ENCODE measurements at places on chromosomes 1 and 21.

GRCh38 chr1:41230656-41231055 is 11.4 kb downstream of the SCMH1 start:
- DNase-seq: no peak

GRCh38 chr1:43274125-43274803 is 4.5 kb downstream of the TMEM125 start:
- DNase-seq: no peak

DNA sequence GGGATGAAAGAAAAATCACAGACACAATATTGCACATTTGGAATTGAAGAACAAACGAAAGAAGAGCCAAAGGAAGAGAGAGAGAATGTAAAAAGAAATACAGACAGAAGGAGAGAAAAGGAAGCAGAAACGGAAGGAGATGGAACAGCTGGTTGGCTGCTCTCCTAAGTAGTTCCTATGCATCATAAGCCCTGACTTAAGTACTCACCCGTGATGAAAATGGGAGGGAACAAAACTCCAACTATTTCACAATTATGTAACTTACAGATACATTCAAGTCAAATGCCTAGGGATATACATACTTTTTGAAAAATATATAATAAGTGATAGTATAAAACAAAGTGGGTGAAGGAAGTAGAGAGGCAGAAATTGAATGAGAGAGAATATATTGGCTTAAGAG is 88.5 kb downstream of the TTLL7 start:
- no peak for DNase-seq

DNA sequence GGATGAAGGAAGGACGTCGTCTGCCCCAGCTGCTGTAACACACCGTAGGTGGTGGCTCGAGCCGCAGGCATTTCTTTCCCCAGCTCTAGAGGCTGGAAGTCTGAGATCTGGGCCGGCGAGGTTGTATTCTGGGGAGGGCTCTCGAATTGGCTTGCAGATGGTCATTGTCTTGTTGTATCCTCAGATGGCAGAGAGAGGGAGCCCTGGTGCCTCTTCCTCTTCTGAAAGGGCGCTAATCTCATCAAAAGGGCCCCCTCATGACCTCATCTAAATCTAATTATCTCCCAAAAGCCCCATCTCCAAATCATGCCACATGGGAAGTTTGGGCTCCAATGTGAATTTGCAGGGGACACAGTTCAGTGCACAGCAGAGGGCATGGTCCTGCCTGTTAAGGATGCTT is 109.0 kb downstream of the SIK1 start:
- DNase-seq: no peak

GRCh38 chr1:187629075-187629474 is 800.3 kb downstream of the PLA2G4A start:
- DNase-seq: no peak

DNA sequence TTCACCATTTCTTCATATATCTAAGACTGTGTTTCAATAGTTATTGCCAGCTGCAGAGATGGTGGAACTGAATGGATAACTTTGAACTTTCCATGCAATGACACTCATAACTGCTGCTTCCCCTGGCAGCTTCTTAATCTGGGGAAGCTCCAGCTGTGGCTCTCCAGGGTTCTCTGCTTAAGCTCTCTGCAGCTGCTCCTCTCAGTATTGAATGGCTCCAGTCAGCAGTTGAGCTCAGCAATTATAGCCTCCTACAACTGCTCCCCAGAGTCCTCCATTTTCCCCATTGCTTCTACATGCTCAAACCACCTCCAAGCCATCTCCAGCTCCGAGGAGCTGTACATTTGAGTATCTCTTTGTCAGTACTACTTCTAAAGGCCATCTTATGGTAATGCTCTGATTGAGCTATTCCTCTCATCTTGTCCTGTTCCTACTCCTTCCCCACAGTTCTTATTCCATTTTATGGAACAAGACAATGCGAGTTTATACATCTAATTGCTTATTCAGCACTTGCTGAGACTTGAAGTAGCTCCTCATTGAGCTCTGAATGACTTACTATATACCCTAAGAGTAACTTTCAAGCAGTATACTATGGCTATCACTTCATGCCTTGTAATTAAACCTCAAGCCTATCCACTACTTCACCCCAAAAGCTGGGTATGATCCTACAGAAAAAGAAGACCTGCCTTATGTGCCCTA is 362.4 kb downstream of the NEGR1 start:
- DNase-seq: no peak

DNA sequence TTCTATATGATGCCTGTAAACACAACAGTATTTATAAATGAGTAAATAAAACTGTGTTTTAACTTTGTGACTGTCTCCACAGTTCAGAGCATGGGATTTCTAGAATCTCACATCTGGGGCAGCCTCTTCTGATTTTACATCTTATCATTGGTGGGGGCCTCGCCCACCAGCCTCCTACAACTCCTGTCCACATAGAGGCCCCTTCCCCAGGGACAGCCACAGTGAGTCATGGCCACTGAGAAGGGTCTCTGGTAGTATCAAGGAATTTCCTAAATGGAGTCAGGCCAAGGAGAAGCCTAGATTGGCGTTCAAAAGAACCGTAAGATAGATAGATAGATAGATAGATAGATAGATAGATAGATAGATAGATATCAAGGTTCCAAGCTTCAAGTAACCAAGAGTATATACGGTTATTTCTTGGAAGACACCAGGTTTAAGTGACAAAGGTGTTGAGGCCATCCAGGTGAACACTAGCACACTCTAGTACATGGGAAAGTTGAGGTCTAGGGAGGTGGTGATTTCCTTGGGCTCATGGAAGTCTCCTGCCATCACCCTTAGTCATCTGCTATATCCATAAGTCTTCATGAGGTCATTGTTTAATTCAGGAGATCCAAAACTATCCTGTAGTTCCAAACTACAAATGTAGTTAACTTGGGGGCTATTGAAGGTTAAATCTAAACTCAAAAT is 121.6 kb downstream of the SYT2 start:
- DNase-seq: no peak

- DNase-seq: no peak
Observed at GRCh38 chr1:177274687-177275211, 104.0 kb downstream of the BRINP2 start.

DNA sequence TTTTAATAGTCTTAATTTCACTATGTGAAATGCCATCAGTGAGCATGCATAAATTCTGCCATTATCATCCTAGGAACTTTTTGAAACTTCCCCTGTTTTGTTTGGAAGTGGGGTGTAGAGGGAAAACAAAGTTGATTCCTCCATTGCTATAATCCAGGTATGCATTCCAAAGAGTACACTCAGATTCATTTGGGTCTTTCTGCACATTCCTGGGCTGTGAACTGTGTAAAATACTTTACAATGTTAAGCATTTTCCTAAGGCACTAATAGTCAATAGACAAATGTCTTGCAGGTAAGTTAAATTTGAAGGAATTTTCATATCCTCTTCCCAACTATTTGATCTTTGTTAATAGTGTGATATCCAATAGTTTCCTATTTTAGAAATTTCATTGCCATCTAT is 36.2 kb downstream of the SGIP1 start:
- DNase-seq: no peak

- DNase-seq: no peak
Observed at GRCh38 chr1:29240400-29240837, 4.1 kb downstream of the PTPRU start.

GRCh38 chr1:19569786-19570185 is 74.3 kb upstream of the NBL1 start:
- no peak for DNase-seq

- no peak for DNase-seq
Observed at GRCh38 chr1:204468206-204468605, 26.4 kb downstream of the PIK3C2B start.

DNA sequence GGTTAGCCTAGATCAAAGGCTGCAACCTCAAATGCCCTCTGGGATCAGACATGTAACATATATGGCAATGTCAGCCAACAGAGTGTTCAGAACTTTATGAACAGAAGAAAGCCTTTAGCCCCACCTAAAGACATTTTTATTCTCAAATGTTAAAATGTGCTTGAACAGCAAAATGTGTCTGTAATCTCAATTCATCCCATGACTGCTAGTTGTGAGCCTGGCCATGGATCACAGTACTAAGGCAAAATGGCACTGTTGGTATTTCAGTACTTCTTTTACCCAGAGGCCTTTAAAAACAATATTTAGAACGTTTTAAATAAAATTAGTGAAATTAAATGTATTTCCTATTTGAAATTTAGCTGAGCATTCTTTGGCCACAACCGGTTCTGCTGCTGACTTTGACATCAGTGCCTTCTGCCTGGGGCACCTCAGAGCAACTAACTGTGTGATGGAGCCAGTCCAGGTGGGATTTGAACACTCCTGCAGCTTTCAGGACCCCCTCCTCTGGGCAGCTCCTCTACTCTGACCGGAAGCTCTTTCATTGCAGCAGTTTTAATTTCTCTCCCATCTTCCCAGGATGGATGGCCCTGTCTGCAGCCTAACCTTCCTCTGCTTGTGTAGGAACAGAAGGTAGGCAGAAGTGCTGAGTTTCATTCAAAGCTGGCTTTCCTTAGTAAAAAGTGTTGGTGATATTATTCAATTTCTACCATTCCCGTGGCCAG is 68.3 kb upstream of the NFIA start:
- no peak for DNase-seq

- no peak for DNase-seq
Observed at GRCh38 chr21:27173053-27173452, 206.2 kb upstream of the ADAMTS5 start.

- DNase-seq: no peak
Observed at GRCh38 chr1:112909847-112910246, 46.1 kb downstream of the SLC16A1 start.

DNA sequence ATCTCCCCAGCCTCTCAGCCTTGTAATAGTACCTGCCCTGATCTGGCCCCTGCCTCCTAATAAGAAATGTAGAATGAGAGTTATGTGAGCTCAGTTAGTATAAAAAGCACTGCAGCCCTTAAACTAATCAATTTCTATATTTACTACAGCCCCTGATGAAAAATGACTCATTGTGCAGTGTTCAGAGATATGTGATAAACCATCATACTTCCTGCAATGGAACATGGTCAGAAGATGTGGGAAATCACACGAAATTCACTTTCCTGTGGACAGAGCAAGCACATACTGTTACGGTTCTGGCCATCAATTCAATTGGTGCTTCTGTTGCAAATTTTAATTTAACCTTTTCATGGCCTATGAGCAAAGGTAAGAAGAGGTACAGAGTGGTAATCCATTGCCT is 176.8 kb upstream of the PDE4B start:
- no peak for DNase-seq

DNA sequence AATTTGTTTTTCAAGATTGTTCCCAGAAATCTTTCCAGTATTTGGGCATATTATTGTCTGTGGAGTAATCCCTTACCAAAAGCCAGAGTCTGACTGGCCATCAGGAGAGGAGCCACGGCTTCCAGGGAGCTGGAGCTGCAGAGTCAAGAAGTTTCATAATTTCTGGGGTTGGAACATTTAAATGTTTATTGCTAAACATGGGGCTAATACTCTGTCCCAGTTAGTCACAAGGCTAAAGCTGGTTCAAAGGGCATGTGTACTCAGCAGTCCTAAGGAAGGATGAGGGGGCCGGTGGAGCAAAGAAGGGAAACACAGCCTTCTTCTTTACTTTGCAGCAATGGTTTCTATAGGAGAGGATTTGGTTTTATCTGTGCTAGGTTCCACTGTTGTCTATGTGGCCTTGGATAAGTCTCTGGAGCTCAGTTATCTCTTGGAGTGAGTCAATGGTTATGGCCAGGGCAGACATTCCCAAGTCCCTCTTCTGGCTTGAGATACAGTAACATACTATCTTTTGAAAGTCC is 9.5 kb downstream of the DENND2D start:
- no peak for DNase-seq

- no peak for DNase-seq
Observed at GRCh38 chr1:161890574-161890973, 124.5 kb downstream of the ATF6 start.

DNA sequence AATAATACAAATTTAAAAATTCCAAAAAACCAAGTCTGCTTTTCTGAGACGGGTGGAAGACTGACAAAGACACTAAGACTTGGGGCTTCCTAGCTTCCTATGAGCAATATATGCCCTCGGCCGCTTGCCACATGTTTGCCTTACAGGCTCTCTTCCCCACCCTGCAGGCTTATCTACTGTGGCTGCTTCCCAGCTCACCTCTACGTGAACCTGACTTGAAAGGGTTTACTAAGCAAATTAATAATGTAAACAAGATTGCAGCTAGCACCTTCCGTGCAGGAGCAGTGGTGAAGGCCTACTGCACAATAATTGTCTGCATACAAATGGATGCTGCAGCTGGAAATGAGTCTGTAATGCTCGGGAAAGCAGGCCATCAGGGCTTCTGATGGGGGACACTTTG is 152.9 kb upstream of the DAB1 start:
- DNase-seq: no peak

DNA sequence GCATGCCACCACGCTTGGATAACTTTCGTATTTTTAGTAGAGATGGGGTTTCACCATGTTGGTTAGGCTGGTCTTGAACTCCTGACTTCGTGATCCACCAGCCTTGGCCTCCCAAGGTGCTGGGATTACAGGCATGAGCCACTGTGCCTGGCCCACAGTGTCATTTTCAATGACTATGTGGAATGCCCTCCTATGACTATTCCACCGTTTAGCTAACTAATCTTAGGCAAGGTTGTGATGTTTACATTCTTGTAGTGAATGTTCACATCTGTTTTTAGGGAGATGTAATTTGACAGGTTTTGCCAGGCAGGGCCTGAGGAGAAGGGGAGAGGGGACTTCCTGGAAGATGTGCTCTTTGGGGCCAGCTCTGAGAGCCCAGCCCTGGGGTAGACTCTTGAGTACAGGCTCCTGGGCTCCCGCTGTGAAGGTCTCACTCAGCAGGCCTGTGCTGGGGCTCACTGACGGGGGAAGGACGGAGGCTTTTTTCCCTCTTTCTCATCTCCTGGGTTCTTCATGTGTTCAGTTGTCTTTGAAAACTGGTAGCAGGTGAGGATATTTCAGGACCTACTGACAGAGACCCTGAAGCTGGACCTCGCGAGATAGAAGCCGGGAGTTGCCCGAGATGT is 13.2 kb downstream of the COQ8A start:
- DNase-seq: no peak

DNA sequence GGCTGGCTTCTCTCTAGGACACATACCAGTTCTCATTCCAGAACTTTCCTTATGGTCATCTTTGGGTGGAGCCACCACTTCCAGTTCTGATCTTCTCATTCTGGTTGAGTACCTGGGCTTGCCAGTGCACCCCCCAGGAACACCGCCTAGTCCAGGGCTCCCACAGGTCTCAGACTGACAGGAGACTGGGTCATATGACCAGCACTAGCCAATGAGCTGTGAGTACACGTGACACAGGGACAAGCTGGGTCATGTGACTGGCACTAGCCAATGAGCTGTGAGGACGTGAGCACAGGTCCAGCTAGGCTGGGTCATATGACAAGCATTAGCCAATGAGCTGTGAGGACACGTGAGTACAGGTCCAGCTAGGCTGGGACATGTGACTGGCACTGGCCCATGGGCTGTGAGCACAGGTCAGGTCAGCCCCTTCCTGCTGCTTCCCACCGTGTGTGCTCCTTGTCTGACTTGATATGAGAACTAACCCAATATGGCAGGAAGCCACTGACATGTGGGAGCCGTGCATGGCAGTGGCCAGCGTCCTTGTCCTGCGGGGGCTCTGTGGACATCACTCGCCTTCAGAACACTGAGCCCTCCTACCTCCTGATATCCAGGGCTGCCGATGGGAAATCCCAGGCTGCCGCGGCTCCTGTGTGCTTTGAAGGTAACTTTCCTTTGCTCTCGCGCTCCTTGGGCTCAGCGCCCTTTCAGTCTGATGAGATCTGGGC is 22.7 kb downstream of the KRTAP10-1 start:
- DNase-seq: peak; percentile 74

- no peak for DNase-seq
Observed at GRCh38 chr1:39671433-39671792, 494 bp downstream of the NT5C1A start.

- DNase-seq: peak; percentile 50
Observed at GRCh38 chr1:110196917-110197765, 13.0 kb upstream of the KCNC4 start.

All from COLO829 (cell line).